ENCODE measurements at places on chromosomes 12 and 14. TPM values are rescaled to one million over a fixed set of nuclear protein-coding genes. Genes with fewer than 3 reads are reported as not detected.

Gene CLECL1
- total RNA-seq = not detected

- DNase-seq = no peak
Observed at GRCh38 chr14:37179896-37180502, 7.6 kb upstream of the SLC25A21 start.

DNA sequence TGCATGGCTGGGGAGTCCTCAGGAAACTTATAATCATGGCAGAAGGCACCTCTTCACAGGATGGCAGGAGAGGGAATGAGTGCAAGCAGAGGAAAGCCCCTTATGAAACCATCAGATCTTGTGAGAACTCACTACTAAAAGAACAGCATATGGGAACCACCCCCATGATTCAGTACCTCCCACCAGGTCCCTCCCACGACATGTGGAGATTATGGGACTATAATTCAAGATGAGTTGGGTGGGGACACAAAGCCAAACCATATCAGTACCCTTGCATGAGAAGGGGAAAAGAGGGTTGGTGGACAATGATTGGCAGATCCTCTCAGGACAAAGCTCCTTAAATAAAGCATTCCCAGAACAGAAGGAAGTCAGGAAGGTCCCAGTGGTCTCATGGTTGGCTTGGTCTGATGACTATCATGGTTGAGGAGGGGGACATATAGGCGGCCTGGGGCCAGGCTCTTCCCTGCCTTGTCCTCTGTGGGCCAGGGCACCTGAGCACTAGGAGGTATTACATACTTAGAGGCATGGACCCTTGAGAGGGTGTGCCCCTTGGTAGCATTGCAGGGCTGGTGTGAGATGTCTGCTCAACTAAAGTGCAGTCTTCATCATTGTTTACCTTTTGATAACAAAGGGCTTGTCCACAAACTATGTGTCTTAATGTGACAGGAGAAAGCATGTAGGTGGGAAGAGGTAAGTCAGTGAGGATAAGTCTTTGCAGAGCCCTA lies 22.2 kb downstream of the HSD17B6 start:
- DNase-seq = no peak

- peak; percentile 91 for DNase-seq
Observed at GRCh38 chr12:112418608-112419296, at the start of gene PTPN11. PTPN11 (plus strand) TSS chr12:112418947; CDS start chr12:112419112, 165 bp downstream.

DNA sequence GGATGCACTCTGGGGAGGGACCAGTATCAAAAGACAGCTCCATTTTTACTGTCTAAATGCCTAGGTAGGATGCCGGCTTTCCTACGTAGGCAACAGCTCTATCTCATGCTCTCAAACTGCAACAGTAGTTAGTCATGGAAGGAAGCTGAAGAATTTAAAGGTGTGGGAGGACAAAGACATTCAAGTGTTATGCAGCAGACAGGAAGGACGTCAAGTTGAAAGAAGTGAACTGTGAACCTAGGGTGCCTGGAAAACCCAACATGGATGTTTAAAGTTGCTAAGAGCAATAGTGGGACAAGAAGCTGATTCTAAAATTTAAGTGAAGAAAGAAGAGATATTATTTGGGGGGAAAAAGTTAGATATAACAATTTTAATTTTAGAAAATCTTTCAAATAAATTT lies 5.9 kb downstream of the SEC23A start:
- peak; percentile 82 for DNase-seq

GRCh38 chr14:101810897-101811621 lies 49.5 kb downstream of the PPP2R5C start:
- peak; percentile 39 for DNase-seq

All from dermis blood vessel endothelial cell (primary cell).